ENCODE measurements at places on chromosomes 7 and 10.

DNA sequence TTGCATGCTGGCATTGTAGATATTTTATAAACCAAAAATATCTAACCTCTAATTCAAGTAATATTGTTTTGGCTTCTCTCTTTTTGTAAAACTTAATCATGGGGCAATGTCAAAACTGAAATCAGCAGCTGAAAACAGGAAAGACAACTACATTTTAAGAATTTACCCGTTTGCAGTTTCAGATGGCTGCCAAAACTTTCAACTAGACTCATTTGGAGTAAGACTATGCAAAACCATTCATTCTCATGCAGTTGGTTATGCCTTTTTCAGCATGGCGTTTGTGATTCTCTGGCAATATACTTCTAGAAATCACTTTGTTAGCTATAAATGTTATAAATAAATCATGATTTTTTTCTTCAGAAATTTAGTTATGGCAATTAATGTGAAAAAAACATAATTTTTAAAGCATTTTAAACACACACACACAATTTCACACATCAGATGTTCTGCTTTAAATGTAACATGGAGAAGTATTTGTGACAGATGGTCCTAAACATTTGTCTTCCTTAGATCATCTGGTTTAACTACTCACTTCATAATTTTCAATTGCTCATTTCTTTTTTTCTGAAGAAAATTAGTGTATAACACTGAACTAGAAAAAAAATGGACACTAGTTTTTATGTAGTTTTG, 116.4 kb downstream of the ITGB8 start:
- no peak for DNase-seq

DNA sequence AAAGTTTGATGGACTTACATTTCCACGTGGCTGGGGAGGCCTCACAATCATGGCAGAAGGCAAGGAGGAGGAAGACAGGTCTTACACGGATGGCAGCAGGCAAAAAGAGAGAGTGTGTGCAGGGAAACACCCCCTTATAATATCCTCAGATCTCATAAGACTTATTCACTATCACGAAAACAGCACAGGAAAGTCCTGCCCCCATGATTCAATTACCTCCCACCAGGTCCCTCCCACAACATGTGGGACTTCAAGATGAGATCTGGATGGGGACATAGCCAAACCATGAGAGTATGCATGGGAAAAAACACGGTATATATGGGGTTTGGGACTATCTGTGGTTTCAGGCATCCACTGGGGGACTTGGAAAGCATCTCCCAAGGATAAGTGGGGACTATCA, 78.0 kb downstream of the PLXNA4 start:
- no peak for DNase-seq

GRCh38 chr7:50822110-50822509, 39.4 kb upstream of the GRB10 start:
- DNase-seq = no peak

DNA sequence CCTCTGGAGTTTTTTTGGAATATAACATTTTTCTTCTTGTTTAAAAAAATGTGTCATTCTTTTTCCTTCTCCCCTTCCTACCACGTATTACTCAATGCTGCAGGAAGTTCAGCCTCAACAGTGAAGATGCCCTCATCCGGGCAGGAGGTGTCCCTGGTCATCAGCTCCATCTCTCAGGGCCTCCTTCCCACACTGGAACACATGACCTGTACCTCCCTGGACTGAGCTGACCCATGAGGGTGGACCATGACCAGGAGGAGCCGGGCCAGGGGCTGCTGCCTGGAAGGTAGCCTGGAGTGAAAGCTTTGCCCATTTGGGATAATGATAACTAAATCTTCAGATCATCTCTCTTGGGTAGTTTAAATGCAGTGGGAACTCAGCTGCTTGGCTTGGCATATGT, 316.5 kb upstream of the ZMIZ1 start:
- no peak for DNase-seq

DNA sequence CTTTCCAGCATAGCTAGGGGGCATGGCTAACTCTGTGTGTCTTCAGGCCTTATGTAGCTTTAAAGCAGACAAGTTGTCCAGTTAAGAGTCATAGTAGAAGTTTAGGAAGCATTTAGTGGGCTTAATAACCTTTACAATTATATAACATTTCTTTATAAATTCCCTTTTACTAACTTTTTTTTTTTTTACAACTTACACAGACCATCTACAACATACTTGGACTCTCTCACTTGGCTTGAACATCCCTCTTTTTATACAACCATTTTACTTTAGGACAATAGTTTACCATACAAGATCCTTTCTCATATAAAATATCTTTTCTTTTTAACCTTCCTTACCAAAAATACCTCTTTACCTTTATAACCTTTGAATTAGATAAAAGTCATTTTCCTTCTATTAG, 26.3 kb downstream of the SP4 start:
- no peak for DNase-seq

GRCh38 chr7:39353615-39354376, 212.4 kb upstream of the YAE1 start:
- no peak for DNase-seq

Data from stimulated activated CD4-positive, alpha-beta T cell treated with anti-CD3 and anti-CD28 coated beads, Interleukin-15, amount 100 ng/mL, for 1 hour (primary cell).